ENCODE measurements at places on chromosomes 2 and 18. TPM values are rescaled to one million over a fixed set of nuclear protein-coding genes. Genes with fewer than 3 reads are reported as not detected.

DNA sequence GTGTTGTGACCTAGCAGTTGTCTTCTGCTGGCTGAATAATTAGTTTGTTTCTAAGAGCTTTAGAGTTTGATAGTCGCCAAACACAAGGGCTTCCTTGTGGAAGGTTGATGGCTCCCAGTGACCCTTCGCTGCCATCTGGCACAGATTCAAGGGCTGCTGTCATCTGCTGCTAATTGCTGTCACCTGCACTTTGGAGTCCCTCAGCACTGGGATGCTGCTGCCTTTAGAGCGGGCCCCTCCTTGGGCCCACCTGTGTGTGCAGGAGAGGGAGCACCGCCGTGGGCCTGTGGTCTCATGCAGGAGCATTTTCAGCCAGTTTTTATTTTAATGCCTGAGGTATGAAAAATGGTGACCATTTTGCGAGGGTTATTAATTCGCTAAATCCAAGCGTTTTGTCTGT, 154.0 kb upstream of the NFATC1 start:
- DNase-seq, result no peak
- H3K4me1 ChIP-seq, result peaks cover 5% of the 10 kb centered on the region
- no peak overlapping the region for H3K27ac ChIP-seq
- H3K27me3 ChIP-seq, result no peaks in the 10 kb centered on the region

The LRP1B gene
- not detected for total RNA-seq

DNA sequence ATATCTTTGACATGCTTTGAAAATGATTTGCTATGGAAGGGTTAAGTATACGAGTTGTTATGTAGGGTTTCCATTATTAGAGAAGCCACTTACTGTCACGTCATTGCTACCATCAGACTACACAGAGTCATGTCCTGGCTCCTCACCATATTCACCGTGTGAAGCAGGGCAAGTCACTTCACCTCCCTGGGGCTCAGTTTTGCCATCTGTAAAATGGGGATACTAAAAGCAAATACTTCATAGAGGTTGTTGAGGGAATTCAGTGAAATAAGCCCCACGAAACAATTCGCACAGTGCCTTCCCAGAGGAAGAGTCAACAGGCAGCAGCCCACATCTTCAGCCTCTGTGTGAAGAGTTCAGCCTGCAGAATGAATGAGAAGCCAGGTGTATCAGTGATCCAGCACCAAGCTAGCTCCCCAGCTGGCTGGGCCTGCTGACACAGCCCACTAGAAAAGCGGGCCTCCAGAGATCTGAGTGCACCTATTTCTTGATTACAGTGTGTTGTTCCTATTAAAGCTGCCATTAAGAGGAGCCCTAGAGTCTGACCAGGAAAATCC, 3.4 kb downstream of the DIPK1C start:
- DNase-seq, result no peak
- H3K27ac ChIP-seq, result no peak overlapping the region
- H3K36me3 ChIP-seq, result no peaks in the 10 kb centered on the region
- peaks cover 6% of the 10 kb centered on the region for H3K4me1 ChIP-seq
- no peak overlapping the region for H3K4me3 ChIP-seq
- peaks cover 56% of the 10 kb centered on the region for H3K27me3 ChIP-seq

The RIT2 gene
- total RNA-seq, result not detected

DNA sequence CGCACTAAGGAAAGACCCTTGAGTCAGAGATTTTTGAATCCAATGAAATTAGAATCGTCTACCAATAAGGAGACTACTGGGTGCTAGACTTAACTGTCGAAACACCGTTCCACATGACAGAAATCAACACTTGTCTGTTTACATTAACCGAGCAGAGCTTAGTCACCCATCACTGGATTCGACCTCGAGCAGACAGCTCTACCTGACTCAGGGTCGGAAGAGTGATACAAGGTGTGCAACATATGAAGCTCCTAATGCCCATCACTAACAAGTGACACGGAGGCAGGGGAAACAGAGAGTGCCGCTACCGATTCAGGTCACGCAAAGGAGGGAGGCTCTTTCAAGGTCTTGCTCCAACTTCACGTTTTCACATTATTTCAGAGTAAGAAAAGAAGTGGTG, 54.2 kb upstream of the FZD5 start:
- no peaks in the 10 kb centered on the region for H3K4me1 ChIP-seq
- H3K36me3 ChIP-seq, result no peaks in the 10 kb centered on the region
- DNase-seq, result no peak
- H3K27ac ChIP-seq, result no peak overlapping the region
- no peaks in the 10 kb centered on the region for H3K27me3 ChIP-seq

The RPE gene
- total RNA-seq, result 48.2 TPM

The IL37 gene
- total RNA-seq, result not detected

GRCh38 chr2:9235147-9236044, 28.8 kb downstream of the ASAP2 start:
- H3K4me3 ChIP-seq, result no peak overlapping the region
- H3K27ac ChIP-seq, result no peak overlapping the region
- H3K27me3 ChIP-seq, result peaks cover 16% of the 10 kb centered on the region
- no peaks in the 10 kb centered on the region for H3K36me3 ChIP-seq
- no peak for DNase-seq
- peaks cover 6% of the 10 kb centered on the region for H3K4me1 ChIP-seq

The TSPYL6 gene
- total RNA-seq, result not detected

All from activated CD8-positive, alpha-beta T cell treated with anti-CD3 and anti-CD28 coated beads, Interleukin-2, amount 10 ng/mL, durations not matched to agents 7 days and 5 days (primary cell).